ENCODE measurements at places on chromosomes 6 and 20.

DNA sequence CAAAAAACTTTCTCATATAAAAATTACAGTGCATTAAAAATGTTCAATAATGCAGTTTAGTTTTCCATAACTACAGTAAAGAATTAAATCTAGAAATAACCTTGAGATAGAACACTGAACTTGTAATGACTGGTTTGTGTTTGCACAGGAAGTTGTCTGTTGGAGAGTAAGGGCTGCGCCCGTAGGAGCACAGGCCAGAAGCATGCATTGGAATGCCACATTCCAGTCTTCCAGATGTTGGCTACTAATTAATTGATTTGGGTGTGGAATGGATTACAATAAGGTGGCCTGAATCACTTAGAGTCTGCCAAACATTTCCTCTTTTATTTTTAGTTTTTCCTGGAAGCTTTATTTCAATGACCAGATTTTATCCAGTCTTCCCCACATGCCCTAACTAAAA is 582.6 kb upstream of the MMS22L start:
- no peak for DNase-seq

DNA sequence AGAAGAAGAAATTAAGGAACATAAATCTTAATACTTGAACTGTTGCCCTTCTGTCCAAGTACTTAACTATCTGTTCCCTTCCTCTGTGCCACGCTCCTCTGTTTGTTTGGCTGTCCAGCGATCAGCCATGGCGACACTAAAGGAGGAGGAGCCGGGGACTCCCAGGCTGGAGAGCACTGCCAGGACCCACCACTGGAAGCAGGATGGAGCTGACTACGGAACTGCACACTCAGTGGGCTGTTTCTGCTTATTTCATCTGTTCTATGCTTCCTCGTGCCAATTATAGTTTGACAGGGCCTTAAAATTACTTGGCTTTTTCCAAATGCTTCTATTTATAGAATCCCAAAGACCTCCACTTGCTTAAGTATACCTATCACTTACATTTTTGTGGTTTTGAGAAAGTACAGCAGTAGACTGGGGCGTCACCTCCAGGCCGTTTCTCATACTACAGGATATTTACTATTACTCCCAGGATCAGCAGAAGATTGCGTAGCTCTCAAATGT is 17.1 kb downstream of the IRF4 start:
- peak; percentile 93 for DNase-seq

DNA sequence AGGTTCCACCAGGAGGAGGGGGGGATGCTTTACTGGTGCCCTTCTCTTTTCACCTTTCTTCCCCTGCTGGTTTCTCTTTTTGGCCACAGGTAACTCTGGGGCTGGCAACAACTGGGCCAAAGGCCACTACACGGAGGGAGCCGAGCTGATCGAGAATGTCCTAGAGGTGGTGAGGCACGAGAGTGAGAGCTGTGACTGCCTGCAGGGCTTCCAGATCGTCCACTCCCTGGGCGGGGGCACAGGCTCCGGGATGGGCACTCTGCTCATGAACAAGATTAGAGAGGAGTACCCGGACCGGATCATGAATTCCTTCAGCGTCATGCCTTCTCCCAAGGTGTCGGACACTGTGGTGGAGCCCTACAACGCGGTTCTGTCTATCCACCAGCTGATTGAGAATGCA is 4.4 kb downstream of the TUBB1 start:
- DNase-seq = no peak

DNA sequence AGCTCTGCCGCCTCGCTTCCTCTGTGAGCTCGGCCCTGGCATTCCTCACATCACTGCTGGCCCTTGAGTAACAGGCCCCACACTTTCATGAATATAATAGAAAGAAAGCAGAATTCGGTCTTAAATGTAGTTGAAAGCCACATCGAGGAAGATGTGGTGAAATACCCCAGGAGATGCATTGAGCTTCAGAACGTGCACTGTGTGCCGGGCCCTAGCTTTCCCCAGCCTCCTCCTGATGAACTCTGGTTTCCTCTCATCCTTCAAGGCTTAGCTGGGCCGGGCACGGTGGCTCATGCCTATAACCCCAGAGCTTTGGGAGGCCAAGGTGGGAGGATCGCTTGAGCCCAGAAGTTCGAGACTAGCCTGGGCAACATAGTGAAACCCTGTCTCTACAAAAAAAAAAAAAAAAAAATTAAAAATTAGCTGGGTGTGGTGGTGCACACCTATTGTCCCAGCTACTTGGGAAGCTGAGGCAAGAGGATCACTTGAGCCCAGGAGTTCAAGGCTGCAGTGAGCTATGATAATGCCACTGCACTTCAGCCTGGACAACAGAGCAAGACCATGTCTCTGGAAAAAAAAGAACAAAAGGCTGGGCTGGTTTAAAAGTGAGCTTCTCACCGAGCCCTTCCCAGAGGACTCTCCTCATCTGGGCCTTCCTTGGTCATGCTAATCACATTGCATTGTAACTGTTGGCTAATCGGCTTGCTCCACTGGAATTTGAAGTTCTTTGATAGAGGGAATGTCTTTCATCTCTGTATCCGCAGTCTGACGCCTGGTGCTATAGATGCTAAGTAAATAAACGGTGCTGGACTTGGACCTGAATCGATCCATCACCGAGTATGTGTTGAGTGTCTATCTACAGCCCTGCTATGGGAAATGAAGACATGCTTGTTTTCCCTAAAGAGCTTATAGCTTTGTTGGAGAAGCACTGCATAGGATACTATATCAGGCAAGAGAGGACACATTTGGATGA is 43.8 kb upstream of the FOXQ1 start:
- no peak for DNase-seq

GRCh38 chr6:112651239-112651638 is 304.1 kb downstream of the RFPL4B start:
- no peak for DNase-seq

GRCh38 chr6:75428204-75428603 is 65.4 kb downstream of the FILIP1 start:
- no peak for DNase-seq

DNA sequence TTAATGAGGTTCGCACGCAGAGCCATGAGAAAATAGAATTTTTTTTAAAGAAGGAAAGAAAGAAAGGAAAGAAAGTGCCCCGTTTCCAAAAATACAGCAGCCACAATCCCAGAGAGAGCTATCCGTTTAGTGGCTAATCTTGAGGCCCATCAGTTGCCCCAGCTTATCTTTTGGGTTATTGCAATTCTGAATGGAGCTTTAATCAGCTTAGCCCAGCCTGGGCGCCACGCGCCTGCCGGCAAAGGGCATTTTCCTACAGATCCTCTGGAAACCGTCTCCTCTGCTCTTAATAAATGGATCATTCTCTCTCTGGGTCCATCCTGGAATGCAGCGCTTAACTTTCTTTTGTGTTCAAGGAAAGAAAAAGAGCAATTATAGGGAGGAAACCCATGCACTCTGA is 413.3 kb downstream of the MAFB start:
- no peak for DNase-seq

DNA sequence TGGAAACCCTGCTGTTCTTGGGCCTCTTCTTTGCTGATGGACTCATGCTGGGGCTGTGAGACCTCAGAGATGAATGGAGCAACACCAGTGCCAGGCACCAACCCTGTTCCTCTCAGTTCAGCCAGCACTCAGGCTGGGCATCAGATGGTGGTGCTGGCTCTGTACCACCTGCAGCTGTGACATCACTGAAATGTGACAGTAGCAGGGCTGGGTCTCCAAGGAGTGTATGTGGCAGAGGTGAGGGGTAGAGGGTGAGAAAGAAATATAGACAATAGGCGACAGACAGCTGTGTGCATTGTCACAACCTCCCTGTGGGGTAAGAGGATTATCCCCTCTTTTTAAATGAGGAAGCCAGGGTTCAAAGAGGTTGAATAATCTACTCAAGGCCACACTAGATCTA is at the start of gene TP53TG5:
TSS of gene TP53TG5 (minus strand) at position 135 of the 400 bp plus-strand sequence. CDS start at position 46, 89 bp downstream.
- DNase-seq = no peak
